ENCODE measurements at places on chromosomes 2 and 18. TPM values are rescaled to one million over a fixed set of nuclear protein-coding genes. Genes with fewer than 3 reads are reported as not detected.
A peak's percentile ranks its signal among the peaks of the same experiment; 100 is the strongest.

DNA sequence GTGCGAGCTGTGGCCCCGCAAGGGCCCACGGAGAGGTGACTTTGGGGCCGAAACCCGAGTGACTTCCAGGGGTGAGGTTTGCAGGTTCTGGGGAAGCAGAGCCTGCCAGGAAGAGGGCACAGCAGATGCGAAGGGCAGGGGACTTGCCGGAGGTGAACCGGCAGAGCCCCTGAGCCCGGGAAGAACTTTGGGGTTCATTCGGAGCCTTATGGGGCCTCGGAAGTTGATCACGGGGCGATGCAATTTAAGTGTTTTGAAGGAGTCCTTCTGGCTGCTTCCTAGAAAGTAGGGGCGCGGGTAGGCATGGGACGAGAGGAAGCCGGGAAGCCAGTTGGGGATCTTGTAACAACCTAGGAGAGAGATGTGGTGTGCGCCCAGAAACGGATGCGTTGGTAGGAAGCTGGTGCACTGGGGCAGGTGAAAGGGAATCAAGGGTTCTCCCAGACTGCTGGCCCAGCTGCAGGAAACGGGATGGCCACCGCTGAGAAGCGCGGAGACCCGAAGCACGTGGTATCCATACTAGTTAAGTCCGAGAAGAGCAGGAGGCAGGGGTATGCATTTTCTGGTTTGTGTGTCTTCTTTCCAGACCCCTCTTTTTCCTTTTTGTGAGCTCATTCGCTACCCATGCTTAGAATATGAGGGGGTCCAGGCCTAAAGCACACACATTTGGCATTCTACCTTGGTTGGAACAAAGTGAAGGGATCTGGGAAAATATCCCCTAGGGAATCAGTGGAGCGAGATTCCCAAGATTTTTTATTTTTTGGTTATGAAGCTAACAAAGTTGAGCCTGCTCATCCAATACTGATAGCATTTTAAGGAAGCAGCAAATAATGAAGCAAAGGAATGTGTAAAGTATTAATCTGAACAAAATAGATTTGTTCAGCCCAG, 758 bp downstream of the SCLY start:
- DNase-seq: no peak

GRCh38 chr2:241129086-241129871, 20.0 kb downstream of the PASK start:
- no peak for DNase-seq

GRCh38 chr2:213189001-213189899, 37.8 kb upstream of the IKZF2 start:
- no peak for DNase-seq

DNA sequence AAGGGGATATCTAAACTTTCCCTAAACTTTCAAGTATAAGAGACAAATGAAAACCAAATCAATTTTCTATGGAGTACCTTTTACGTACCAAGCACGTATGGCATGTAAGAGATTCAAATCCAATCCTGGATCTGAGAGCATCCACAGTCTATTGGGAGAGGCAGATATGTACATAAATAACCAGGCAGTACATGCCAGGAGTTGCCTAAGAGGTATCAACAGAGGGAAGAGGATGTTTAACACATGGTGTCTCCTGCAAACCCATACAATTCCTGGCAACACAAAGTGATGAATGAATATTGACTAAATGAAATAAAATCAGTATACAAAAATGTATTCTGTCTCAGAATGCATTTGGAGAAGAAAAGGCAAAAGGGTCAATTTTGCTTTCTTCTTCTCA, 116.6 kb downstream of the PIGN start:
- no peak for DNase-seq

DNA sequence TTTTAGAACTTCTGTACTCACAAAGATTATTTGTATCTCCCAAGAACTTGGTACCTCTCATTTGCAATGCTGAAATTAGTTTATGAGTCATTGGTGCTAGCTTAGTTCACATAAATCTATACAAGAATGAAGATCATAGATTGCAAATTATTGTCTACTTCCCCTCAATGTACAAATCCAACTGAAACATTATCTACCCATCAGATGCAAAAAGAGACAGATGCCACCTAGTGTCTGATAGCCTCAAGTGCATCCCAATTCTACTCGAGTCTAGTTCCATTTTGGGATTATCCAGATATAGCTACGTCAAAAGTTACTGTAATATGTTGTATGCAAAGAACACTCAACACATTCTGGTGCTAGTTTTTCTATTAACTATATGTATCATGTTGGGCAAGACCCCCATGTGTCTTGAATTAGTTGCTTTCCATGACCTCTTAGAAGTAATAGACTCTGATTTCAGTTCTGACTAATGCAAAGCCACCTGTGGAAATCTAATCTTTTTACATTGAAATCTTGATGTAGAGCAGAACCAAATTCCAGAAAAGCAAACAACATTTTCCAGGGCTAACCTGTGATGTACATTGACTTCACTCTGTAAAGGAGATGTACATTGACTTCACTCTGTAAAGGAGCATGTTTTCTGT, 210.0 kb downstream of the RBM43 start:
- DNase-seq: no peak

GRCh38 chr2:36330473-36331395, 24.8 kb upstream of the CRIM1 start:
- no peak for DNase-seq

GRCh38 chr2:23213196-23213595, 171.8 kb upstream of the KLHL29 start:
- no peak for DNase-seq

DNA sequence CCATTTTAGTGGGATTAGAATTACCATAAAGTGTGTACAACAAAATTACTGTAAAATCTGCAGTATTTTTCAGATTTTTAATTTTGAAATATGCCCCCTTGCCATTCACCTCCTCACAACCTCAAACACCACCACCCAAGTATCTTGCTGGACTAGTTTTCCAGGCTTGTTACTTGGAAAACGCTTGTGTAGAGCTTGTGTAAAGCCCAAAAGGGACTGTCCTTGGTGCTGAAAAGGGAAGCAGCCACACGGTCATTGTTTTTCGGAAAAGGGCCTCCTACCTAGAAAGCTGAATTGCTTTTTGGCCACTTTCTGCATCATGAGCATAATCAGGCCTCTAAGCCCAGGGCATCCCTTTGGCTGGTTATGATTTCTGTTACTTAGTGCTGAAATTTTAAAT, 563.4 kb downstream of the LRRTM4 start:
- DNase-seq: no peak

DNA sequence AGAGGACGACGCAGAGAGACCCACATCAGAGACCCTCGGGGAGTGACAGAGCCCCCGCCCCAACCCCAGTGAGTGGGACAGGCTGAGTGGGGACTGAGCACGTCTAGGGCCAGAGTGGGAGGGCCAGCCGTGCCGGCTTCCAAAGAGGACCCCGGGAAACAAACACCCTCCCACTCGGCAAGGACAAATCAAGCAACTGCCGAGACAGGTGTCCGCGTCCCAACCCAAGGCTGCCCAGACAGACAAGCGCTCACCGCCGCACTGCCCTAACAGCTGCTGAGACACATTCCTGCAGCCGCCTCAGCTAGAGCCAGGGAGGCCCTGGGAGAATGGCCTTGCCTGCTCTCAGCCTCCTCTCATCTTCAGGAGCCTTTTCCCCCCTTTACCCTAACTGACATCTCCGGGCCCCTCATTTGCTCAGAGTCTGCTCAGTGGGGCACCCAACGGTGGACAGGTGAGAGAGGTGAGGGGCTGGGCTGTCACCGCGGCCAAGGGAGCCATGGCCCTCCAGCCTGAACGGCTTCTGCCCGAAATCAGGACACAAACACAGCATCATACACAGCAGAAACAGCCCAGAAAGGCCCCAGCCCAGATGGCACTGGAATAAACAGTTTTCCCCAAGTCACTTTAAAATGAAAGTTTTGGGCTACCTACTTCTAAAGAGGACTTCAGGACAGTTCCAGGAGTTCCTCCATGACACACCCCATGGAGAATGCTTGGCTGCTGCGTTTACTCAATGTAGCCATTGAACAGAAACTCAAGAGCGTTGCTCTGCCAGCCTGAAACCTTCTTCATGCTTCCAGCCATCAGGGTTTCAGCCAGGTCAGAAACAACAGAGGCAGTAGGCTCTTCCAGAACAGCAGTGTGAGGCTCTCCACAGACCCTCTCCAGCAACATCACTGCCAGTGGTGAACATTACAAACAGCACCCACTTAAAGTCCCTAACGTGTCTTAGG, 23.6 kb downstream of the SLC66A2 start:
- DNase-seq: peak; percentile 33

DNA sequence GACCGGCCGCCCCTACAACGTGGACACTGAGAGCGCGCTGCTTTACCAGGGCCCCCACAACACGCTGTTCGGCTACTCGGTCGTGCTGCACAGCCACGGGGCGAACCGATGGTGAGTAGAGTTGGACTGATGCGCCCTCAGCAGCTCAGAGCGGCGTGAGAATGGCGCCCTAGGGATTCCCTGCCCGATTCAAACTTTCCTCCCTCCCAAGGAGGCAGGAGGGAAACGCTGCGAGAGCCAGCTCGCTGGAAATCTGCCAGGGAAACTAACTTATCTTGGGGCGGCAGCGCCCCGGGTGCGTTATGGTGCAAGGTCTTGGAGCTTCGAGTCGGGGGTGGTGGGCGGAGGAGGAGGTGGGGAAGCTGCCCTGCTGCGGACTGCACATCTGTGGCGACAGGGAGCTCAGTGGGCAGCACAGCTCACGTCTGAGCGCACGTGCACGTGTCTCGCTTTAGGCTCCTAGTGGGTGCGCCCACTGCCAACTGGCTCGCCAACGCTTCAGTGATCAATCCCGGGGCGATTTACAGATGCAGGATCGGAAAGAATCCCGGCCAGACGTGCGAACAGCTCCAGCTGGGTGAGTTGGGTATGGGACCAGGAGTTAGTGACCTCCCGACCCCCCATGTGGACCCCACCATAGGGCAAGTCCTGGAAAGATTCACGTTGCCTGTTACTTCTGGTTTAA, 697 bp downstream of the ITGA4 start:
- peak; percentile 65 for DNase-seq

- peak; percentile 55 for DNase-seq
Observed at GRCh38 chr18:78717051-78717765, 262.4 kb upstream of the SALL3 start.

The CGREF1 gene
- total RNA-seq: 8.6 TPM

The HNMT gene
- 82.8 TPM for total RNA-seq

Data from aorta (tissue), 5 donors.